ENCODE measurements at places on chromosomes 4 and X. TPM values are rescaled to one million over a fixed set of nuclear protein-coding genes. Genes with fewer than 3 reads are reported as not detected.

DNA sequence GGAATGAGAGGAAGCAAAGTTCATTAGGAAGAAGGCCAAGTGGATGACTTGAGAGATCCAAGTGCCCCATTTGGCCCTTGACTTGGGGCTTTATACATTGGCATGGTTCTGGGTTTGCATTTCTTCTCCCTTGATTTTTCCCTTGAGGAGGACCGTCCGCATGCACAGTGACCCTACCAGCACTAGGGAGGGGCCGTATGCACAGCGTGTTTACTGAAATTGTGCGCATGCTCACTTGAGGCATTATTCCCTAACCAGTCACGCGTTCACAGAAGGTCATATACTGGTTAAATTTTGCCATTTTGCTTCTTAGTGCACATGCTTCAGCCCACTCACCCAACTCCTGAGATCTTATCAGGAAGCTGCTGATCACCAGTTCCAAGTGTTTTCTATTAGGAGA lies 35.1 kb downstream of the PAGE2 start:
- no peak for DNase-seq
- H3K27ac ChIP-seq: no peak overlapping the region
- no peaks in the 10 kb centered on the region for H3K36me3 ChIP-seq
- H3K4me1 ChIP-seq: no peaks in the 10 kb centered on the region
- H3K27me3 ChIP-seq: no peaks in the 10 kb centered on the region

- H3K4me1 ChIP-seq: no peaks in the 10 kb centered on the region
- H3K36me3 ChIP-seq: no peaks in the 10 kb centered on the region
- DNase-seq: no peak
- H3K27me3 ChIP-seq: no peaks in the 10 kb centered on the region
- H3K27ac ChIP-seq: no peak overlapping the region
- no peak overlapping the region for H3K4me3 ChIP-seq
These were observed 461.2 kb upstream of the NR3C2 start for GRCh38 chr4:148903388-148903787.

GRCh38 chr4:114021451-114021850 lies 42.0 kb upstream of the ARSJ start:
- no peak overlapping the region for H3K27ac ChIP-seq
- H3K27me3 ChIP-seq: no peaks in the 10 kb centered on the region
- no peaks in the 10 kb centered on the region for H3K36me3 ChIP-seq
- H3K4me3 ChIP-seq: no peak overlapping the region

Gene GAGE12F
- polyA plus RNA-seq: not detected

DNA sequence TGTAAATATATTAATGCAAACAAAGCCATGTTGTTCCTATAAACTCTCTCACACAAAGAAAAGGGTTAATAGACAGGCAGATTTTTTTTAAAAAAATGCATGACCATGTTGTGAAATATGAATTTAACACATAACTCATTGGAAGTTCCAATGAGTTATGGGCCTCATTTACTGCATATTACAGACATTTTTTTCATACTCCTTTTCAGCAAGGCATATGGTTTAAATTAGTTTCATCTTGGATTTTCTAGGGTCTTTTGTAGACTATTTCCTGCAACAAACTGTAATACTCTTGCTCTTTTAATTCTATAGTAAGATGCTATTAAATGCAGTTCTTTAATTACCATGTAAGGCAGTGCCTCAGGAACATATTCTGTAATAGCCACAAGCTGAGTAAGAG lies 323.1 kb downstream of the GBA3 start:
- no peaks in the 10 kb centered on the region for H3K36me3 ChIP-seq
- no peak for DNase-seq
- H3K4me1 ChIP-seq: no peaks in the 10 kb centered on the region
- no peaks in the 10 kb centered on the region for H3K27me3 ChIP-seq
- H3K4me3 ChIP-seq: no peak overlapping the region
